ENCODE measurements at places on chromosomes 4 and X.

DNA sequence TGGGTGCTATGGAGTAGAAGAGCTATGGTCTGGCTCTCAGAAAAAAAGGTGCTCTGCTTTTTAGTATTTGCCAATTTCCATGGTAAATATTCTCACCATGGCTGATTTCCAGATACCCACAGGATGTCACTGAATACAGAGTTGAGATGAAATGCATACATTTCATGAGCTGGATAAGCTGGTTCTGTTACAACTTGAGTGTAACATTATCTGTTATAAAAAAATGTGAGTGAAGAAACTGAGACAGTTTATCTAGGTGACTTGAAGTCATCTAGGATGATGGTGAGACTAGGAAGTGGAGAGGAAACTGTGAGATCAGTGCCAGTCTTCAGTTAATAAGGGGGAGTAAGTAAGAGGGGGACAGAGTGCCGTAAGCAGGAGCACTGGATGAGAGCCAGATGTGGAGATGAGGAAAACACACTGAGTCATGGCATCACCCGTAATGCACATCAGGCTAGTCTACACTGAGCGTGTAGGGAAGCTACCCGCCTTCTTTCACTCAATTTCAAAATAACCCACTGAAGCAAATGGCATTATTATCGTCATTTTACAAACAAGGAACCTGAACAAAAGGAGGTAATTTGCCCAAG is 5.0 kb downstream of the HPSE start:
- no peak for DNase-seq

DNA sequence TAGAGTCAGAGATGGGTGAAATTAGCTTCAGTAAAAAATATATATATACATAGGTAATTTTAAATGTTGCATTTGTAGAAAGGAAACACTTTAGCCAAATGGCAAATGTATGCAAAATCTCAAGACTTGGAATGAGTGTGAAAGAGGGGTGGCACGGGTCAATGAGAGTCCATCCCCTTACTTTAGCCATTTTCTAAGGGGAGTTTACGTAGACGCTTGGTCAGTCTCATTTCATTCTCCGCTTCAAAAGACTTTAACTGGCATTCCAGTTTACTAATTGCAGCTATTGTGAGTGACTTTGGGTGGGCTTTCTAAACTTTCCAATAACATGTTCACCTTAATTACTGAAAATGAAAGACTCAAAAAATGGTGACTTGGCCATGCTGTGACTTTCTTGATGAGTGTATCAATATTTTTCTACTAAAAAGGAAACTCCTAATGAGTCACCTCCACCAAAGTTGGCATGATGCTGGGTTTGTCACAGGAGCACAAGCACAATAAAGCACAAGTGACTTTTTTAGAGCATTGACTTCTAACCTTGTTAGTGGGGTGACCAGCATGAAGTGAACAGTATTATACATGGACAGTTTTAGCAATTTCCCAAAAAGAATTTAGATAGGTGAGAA is 356.0 kb upstream of the RASGEF1B start:
- DNase-seq, result no peak

DNA sequence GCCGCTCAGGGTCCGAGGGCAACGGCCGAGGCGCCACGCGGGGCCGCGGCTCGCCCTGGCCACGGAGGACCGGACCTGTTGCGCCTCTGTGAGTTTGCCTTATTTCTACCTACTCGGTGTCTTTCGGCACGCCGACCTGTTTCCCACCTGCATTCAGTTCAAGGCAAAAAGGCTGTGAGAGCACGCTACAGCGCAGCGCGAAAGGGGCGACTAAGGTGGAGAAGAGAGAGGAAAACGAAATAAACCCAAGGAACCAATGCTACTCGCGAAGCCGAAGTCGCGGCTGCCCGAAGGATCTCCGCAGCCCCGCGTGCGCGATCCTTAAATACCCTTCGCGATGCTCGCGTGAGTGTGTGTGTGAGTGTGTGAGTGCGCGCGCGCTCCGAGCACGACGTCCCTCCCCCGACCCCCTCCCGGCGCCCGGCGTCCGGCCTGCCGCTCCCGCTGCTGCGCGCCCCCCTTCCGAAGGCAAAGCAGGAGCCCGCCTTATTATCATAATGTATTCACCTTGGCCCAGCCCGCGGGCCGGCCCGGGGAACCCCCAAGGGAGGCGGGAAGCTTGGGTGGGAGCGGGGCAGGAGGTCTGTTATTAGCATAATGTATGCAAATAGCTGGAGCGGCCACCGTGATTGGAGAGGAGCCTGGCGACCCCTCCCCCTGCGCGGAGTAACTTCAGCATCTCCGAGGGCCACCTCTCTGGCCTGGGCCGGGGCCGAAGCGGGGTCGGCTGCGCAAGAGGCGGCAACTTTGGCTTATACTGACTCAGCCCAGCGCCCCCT is at the start of gene COL25A1:
Gene COL25A1 (minus strand): TSS at position 298 of the 779 bp plus-strand sequence.
- peak; percentile 34 for DNase-seq

- DNase-seq, result no peak
Measured at GRCh38 chr4:118947095-118947494, 58.4 kb downstream of the SYNPO2 start.

GRCh38 chrX:29699239-29699638 is 516.1 kb upstream of the MAGEB2 start:
- DNase-seq, result no peak

DNA sequence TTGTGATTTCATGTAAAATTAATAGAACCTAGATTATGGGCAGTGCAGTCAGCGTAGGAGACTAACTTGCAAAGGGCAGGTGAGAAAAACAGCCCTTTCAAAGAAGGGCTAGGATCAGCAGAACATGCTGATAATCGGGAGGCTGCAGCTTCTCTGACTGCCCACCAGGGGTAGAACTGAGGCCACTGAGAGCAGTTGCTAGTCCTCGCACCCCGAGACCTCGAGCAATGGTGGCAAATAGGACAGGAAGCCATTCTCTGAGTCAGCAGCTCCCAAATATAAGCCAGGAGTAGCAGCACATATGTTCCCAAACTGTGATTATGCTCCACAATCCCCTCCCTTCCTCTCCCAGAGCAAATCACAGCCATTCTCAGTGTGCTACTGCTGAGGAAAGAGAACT is 186.5 kb downstream of the MSL3 start:
- DNase-seq, result no peak

- DNase-seq, result no peak
Measured at GRCh38 chr4:182137343-182137742, 105.9 kb upstream of the TENM3 start.

- DNase-seq, result no peak
Measured at GRCh38 chr4:13840502-13841190, 213.1 kb upstream of the BOD1L1 start.

- no peak for DNase-seq
Measured at GRCh38 chrX:109362101-109362500, 119.8 kb downstream of the GUCY2F start.

DNA sequence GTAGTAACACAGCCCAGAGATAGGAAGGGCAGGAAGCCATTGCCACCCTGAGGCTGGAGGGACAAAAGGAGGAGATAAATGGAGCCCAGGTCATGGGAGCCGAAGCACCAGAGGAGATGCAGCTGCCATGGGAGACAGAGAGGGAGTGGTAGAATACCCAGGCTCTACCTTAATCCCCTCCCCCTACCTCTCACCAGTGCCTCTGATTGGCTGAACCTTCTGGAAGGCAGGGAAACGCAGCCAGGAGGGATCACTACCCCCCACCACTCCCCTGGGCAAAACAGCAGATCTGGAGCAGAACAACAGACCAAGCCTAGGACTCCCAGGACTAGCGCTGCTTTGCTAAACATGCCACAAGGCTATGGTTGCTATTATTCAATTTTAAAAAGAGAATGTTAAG is 114.2 kb downstream of the ZNF827 start:
- no peak for DNase-seq

DNA sequence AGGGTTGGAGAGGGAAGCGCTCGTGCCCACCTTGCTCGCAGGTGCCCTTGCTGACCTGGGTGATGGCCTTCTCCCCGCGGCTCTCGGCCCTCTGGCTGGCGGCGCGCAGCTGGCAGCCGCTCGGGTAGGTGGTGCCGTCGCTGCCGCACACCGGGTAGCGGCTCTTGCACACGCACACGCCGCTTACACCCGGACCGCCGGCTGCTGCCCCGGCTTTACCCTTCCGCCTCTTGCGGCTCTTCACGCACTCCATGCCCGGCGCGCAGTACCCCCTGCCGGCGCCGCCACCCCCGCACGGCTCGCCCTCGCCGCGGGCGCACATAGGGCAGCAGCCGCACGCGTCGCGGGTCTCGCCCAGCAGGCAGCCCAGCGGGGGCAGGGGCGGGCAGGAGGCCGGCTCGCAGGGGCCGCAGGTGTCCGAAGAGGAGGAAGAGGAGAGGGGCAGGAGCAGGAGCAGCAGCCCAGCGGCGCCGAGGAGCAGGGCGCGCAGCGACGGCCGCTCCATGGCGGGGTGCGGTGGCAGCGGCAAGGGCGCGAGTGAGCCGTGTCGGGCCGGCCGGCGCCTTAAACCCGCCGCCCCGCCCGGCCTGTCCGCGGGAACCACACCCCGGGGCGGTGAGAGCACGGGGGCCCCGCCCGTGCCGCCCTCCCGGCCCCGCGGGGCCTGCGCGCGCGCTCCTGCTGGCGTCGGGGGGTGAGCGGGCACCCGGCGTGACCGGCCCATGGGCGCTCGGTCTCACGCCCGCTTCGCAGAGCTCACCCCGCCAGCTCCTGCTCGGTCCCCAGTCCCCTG is at the start of gene IGFBP7:
Gene IGFBP7 (minus strand): TSS at position 539 of the 793 bp plus-strand sequence. CDS start 34 bp downstream, at position 505.
- DNase-seq, result no peak

GRCh38 chr4:25697516-25697915 is 41.9 kb downstream of the SLC34A2 start:
- no peak for DNase-seq

GRCh38 chrX:45766981-45767501 is 566.4 kb upstream of the DIPK2B start:
- DNase-seq, result no peak

DNA sequence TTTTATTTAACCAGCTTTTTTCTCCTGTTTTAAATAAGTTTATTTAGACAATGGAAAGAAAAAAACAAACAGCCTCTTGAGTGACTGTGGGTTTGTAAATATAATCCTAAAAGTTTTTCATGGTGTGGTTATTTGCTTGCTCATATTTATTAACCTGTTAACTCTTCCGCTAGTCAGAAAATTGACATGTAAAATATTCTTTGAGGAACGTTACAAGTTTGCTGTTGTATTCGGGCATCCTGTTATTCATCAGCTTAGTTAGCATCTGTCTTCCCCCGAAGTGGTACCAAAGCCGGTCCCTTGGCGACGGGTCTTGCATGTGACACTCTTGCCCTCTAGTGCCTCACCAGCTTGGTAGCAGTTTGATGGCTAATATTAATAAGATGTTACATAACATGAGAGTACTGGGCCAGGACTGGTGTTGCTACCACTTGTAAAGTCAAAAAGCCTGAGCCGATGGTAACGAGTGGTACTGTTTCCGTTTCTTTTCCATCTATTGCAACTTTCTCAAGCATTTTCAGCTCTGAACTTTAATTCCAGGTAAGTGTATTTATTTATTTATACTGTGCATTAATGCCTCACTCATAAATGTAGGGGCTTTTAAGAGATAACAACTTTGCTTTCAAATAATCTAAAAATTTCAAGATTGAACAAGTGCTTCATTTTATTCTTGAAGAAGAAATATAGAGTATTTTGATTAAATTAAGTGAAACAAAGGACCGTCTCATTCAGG is at the start of gene NDST3:
Gene NDST3 (plus strand): TSS at position 434 of the 733 bp plus-strand sequence. CDS start 19,425 bp downstream, outside the sequence.
- DNase-seq, result no peak

DNA sequence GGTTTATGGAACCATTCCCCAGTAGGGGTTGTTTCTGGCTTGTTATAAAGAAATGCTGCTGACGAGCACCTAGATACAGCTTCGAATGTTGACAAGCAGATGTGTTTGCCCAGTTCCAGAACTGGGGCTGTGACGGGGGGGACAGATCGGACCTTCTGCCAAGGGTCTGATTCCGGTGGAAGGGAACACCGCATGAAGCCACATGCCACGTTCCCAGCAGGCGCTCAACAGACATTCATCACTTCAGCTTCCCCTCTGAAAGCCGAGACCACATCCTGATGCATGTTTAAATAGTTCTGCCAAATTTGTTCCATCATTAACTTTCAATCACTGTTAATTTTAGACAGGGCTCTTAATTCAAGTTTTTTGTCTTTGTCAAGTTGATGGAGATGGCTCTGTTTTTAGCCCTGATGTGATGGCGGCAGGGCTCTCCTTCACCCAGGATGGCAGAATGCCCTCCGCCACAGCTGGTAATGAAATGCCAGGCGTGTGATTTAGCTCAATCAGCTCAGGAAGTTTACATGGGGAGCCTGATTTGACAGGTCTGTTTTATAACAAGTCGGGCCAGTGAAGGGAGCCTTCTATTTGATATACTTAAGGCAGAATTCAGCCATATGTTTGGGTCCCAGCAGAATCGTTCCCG is 57.4 kb downstream of the PSAPL1 start:
- DNase-seq, result no peak

- no peak for DNase-seq
Measured at GRCh38 chr4:12137575-12137974, 708.9 kb upstream of the HS3ST1 start.

DNA sequence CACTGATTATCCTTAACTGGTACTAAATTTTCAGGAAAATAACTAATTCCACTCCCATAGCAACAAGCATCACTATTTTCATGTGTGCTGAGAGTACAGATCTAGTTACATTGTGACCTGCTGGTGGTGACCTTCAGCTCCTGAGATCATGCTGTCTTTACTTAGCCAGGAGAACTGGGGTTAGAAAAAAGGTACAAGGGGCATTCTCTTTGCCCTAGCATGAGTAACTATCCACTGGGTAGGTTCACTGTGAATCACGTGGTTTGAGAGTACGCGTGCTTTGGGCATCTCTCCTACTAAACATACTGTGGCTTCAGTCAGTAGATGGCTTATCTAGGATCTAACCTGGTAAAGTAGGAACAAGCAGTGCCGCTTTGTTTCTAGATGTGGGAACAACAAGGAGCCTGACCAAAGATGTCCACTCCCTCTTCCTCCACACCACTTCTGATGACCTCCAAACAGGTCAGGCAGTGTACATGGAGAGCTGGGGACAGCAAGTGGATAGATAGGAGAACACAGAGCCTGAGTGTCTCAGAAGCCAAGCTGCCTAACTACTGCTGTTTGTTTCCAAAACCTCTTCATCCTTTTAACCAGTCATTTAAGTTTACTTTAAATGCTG is 90.2 kb downstream of the CBR4 start:
- no peak for DNase-seq

DNA sequence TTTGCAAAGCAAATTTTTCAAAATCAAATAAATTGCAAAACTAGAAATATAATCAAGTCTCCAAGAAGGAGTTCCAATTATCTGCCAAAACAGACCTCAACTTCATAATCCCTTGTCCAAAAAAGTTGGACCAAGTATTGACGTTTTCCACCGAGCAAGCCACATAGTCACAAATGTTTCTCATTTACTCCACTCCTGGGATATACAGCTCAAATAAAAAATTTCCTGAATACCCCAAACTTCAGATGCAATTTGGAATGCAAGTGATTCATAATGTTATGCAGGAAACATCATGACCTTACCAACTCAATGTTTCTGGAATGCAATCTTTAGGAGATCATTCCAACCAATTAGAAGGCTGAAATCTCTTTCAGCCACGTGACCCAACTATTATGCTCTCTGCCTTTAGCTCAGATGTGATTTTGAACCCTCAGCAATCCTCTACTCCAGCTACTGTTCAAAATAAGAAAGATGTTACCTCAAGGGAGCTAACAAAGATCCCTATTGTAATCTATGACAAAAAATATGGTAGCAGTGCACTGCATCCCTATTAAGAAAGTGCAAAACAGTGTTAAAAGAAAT is 72.4 kb downstream of the PRDM5 start:
- no peak for DNase-seq
